ENCODE measurements at places on chromosomes 4 and X.

- DNase-seq = no peak
Measured at GRCh38 chr4:56906489-56907393, 959 bp upstream of the REST start.

DNA sequence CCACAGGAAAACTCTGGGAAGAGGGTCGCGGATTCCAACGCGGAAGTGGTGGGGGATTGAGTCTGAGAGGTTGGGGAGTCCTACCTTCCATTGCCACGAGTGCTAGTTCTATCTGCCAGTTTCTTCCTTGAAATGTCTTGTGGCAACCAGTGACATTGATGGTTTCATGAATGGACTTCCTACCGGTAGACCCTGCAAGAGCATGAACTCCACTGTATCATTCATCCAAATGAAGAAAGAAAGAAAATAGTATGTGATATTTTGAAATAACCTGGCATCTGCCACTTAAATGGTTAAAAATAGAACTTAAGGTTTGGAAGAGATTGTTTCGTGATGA, 1.1 kb upstream of the SLC10A7 start:
- no peak for DNase-seq

DNA sequence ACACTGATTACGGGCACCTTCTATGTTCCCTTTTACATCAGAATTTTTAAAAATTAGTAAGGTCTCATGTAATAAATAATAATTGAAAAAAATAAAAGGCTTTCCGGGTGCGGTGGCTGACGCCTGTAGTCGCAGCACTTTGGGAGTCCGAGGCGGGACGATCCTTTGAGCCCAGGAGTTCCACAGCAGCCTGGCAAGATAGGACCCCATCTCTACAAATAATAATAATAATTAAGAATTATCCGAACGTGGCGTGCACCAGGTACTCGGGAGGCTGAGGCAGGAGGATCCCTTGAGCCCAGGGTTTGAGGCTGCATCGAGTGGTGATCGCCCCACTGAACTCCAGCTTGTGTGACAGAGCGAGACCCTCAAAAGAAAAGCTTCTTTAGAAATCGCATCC, 771 bp upstream of the LAMTOR3 start:
- no peak for DNase-seq

- no peak for DNase-seq
Measured at GRCh38 chr4:33494150-33494549, 2750.2 kb downstream of the ARAP2 start.

DNA sequence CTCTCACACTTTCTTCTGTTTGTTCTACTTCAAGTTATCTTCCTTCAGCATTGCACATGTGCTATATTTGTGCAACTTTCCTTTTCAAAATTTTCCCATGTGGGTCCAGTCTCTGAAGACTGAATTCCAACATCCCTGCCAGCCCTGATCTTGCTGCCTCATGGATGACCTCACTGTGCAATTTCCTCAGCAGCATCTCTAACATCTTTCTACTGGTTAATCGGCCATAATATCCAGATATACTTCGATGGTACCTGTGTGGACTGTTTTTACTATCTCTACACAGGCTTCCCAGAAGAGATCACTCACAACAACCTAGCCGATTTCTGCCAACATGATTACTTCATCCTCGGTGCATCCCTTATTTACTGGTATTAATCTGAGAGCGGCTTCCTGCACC, 41.5 kb downstream of the GPM6A start:
- no peak for DNase-seq

DNA sequence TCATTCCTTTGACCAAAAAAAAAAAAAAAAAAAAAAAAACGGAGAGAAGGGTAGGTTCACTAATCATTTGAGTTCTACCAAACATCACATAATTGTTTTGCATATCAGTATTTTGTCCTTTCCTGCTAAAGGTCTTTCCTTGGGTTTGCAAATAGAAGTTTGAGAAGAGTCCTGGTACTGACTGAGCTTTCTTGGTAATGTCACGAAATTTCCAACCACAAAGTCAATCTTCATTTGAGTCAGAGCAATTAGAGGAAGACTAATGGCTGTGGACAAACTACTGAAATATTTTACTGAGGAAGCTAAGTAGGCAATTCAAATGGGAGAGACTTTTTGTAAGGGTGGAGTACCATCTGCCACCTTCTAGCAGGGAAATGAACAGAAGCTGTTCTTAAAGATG, 21.7 kb upstream of the CD40LG start:
- DNase-seq = no peak

DNA sequence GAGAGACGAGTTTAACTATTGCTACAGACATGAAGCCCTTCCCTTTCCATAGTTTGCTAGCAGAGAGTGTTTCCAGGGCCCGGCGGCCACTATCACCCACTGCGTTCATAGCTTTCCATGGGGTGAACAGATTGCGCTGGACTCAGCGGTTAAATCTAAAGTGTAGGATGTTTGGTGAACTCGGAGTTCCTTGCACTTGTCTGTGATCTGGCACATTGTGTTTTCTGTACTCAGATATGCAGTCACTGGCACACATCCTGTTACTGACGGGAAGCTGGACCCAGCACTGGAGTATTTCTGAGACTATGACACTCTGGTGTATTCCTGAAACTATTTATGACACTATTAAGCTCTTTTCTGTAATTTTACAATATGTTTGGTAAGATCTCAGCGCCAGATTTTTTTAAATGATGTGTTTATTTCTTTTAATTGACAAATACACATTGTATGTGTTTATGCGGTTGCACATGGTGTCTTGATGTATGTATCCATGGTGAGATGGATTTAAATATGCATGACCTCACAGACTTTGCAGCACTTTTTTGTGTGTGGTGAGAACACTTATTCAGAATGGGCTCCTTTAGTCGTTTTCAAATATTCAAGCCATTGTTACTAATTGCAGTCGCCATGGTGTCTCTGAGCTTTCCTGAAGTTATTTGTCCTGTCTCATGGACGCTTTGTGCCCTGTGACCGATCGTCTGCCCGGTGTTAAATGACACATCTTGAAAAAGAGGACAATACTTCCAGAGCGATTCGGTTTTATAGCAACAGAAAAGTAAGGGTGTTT, 14.1 kb downstream of the CD99 start:
- no peak for DNase-seq

DNA sequence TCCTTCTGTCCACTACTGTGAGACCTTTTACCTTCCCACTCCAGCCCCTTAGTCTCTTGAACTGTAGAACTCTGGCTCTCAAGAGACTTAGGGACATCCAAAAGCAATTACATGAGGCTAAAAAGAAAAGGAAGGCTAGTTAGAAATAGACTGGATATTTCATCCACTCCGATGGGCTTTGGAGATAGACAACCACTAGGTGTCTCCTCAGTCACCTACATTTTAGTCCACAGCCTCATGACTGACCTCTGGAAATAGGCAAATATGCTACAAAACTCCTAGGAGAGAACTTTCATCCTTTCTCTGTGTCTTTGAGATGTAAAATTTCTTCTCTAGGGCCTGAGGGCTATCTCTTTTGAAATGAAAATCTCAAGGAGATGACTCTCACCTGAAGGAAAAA, 45.1 kb upstream of the LAMP2 start:
- DNase-seq = no peak

- DNase-seq = no peak
Measured at GRCh38 chr4:14125375-14126129, 498.0 kb upstream of the BOD1L1 start.

GRCh38 chr4:184444953-184445309, 29.4 kb downstream of the IRF2 start:
- DNase-seq = no peak

DNA sequence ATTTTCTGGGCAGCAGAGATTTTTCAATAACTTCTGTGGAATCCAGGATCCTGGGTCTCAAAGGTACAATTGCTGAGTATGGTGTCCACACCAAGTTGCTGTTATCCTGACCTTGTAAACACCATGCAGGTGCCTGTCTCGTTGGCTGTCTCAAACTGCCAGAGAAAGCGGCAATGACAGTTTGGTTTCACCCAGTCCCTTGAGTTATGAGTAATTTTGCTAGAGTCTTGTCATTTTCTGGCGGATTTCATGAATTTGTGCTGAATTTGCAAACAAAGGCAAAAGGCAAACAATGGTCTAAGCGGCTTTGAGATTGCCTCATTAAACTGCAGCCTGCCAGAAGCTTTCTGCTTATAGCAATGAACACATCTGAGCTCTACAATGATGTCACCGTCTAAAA, 847.9 kb downstream of the RAB28 start:
- DNase-seq = no peak

- no peak for DNase-seq
Measured at GRCh38 chrX:13374364-13374763, 54.5 kb upstream of the ATXN3L start.

GRCh38 chr4:54066718-54067129, 2.3 kb upstream of the CHIC2 start:
- no peak for DNase-seq

GRCh38 chr4:98664959-98665358, 6.5 kb upstream of the TSPAN5 start:
- DNase-seq = no peak

DNA sequence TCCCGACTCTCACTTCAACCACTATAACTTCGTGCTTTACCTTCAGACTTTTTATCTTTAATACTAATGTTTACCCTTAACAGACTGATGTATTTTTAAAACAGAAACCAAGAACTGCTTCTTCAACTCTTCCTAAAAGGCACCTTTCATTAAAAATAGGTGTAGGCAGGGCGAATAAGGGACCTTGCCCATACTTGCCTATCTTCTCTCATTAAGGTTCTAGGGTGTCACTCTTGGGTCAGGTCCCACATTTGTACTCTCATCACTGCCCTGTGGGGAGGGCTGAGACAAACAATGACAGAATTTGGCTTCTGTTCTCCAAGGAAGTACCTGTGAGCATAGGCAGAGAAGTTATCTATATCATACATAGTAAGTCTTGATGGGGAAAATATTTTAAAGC, 69.7 kb downstream of the ANKRD50 start:
- DNase-seq = no peak

DNA sequence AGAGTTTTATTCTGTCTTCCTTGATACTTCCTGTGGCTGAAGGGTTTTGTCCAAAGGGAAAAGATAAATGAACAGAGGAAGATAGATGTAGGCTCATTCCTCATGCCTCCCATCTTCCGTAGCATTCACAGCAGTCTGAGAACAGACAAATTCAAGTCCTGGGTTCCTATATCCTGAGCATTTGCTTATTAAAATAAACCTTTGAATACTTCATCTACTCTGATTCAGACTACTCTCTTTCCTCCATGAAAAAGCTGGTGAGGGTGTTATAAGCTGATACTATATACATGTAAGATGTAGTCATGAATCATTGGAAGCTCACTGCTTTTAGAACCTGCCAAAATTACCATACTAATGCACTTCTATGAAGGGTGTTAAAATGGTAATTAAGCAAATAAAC, 61.2 kb downstream of the GAB1 start:
- DNase-seq = no peak

GRCh38 chr4:32318926-32319325, 1598.8 kb downstream of the PCDH7 start:
- DNase-seq = no peak

DNA sequence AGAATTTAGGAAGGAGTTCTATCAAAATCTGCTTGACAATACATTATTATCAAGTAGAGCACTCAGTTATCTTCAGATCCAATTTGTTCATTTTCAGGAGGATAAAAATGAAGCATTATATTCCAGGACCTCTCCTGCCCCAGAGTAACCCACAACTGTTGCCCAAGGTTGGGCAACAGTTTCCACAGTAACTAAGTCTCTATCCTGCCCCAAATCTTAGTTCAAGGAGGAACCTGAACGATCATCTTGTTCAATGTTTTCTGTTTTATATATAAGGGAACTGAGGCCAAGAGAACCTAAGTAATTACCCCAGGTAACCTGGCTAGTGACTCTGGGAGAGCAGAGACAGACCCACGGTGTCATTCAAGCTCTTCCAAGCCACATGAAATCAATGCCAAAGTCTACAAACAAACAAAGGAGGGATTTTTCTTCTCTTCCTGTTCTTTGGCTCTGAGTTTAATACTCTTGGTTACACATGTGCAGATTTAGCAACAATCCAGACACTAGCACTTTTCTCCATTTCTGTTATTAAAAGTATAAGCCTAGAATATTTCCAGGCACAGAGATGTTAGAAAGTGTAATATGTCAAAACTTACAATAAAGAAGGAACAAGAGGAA, 105.6 kb downstream of the C4orf51 start:
- DNase-seq = no peak

DNA sequence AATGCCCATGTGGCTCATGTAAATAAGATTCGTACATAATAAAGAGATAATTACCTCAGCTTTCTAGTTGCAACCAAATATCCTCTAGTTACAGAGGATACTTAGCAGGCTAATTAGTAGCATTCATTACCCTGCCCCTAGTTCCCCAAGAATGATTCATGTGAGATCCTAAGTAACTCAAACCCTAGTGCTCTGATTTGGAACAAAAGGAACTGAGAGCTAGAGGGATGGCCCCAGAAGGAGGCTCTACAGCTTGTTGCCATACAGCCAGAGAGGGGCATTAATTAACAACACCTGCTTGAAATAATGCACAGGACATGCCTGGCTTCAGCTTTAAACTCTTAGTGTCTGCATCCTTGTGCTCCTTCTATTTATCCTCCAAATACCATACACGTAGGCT, 32.6 kb upstream of the CBR4 start:
- no peak for DNase-seq

DNA sequence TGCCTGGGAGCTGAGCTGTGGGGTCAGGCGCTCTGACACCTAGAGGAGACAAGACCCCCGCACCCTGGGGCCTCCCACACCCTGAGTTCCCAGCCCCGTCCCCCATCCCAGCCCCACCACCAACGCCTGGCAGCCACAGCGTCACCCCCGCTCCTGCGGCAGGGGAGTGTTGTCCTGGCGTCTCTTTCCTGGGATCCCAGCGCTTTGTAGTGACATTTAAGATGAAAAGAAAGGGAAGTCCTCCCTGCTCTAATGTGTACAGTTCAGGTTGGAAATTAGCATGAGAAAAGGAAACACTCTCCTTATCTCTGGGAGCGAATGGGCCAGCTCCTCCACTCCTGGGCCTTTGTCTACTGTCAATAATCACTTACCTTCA, 112.1 kb downstream of the FAM53A start:
- DNase-seq = no peak

GRCh38 chr4:69830560-69831269, 29.2 kb downstream of the SULT1E1 start:
- DNase-seq = no peak

GRCh38 chrX:78199851-78200250, 60.4 kb upstream of the TAF9B start:
- no peak for DNase-seq

GRCh38 chrX:103608306-103608963, 672 bp downstream of the TCEAL3 start:
- DNase-seq = peak; percentile 63

DNA sequence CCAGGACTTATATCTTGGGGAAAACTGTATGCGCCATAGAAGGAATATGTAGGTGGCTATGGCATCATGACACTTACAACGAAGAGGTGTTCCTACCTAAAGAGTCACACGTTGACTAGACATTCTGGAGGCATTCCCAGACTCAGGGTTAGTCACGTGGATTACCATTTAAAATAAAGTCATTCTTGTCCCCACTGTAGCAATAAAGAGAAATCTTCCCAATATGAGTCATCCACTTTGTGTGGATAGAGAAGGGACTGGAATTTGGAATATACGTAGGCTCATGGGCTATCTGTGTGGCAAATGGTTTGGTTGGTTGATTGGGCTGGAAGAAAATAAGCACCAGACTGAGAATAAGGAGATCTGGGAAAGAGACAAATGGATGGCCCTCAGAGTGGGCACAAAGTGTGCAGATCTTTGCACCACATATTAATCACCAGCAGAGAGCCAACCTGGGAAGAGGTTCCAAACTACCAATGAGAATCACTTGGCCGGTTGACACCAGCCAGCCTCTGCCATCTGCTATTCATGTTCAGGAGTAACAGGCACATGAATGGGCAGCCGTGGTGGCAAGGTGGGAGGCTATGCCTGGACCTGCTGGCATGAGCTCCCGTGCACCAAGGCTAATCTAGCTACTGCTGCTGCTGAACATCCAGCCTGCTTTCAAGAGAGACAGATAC, 41.0 kb downstream of the MTNR1A start:
- no peak for DNase-seq
